ENCODE measurements at places on chromosomes 13 and 19. TPM values are rescaled to one million over a fixed set of nuclear protein-coding genes. Genes with fewer than 3 reads are reported as not detected.

The C19orf73 gene
- 0.74 TPM for polyA plus RNA-seq

The ZNF570 gene
- 9.8 TPM for polyA plus RNA-seq

DNA sequence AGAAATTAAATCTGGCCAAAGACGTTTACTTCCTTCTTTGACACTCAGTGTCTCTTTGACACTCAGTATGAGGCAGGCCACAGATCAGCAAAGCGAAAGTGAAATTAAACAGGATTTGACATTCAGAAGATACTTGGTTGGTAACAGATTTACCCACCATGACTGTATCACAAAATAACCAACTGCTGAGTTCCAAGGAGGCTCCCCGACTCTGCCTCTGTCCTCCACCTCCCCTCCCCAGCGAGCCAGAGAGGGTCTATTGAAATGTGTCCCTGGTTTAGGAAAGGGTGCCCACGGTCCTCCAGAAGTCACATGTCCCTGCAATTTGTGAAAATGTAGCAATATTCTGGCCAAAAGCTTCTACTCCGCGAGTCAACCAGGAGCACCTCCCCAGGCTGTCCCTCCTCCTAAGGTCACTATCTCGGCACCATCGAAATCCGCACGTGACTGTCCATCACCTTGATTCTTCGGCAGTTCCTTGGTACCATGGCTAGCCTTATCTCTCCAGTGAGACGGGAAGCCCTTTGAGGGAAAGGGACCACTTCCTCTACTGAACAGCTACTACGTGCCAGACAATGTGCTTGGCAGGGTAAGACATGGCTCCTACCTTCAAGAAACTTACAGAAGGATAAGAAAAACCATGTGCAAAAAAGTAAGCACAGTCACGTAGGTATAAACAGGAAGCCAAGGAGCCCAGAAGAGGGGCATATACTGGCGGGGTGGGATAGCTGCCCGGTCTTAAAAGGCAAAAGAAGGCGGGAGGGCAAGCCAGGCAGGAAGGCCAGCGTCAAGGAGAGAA lies 1.5 kb downstream of the N4BP2L1 start:
- DNase-seq, result no peak

The KLF1 gene
- 0.44 TPM for polyA plus RNA-seq

The ZNF431 gene
- polyA plus RNA-seq, result 16.3 TPM

- no peak for DNase-seq
Measured at GRCh38 chr19:49196527-49197240, 39.1 kb downstream of the TRPM4 start.

- DNase-seq, result no peak
Measured at GRCh38 chr13:27822258-27822872, 30.1 kb downstream of the GSX1 start.

The SMIM44 gene
- not detected for polyA plus RNA-seq

The UNC13A gene
- polyA plus RNA-seq, result 0.28 TPM

The GRIN3B gene
- 0.37 TPM for polyA plus RNA-seq

The POU4F1 gene
- polyA plus RNA-seq, result 0.03 TPM

DNA sequence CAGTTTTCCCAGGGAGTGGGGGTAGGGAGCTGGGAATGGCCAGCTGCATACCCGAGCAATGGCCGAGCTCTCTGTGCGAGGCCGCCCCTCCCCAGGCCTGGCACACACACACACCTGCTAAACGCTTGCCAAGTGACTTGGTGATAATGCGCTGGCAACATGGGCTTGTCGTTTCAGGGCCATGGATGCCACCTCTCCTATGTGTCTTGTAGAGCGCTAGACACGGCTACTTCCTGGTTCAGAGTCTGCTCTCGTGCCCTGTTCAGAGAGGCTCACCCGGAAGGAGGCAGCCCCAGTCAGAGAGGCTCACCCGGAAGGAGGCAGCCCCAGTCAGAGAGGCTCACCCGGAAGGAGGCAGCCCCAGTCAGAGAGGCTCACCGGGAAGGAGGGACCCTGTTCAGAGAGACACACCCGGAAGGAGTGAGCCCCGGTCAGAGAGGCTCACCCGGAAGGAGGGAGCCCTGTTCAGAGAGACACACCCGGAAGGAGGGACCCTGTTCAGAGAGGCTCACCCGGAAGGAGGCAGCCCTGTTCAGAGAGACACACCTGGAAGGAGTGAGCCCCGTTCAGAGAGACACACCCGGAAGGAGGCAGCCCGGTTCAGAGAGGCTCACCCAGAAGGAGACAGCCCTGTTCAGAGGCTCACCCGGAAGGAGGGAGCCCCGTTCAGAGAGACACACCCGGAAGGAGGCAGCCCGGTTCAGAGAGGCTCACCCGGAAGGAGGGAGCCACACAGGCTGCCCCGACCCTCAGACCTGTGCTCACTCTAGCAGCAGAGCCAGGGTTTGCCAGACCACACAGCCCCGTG lies 4.2 kb downstream of the ADPRHL1 start:
- no peak for DNase-seq

The NFIC gene
- 20.4 TPM for polyA plus RNA-seq

The HIPK4 gene
- 0.04 TPM for polyA plus RNA-seq

DNA sequence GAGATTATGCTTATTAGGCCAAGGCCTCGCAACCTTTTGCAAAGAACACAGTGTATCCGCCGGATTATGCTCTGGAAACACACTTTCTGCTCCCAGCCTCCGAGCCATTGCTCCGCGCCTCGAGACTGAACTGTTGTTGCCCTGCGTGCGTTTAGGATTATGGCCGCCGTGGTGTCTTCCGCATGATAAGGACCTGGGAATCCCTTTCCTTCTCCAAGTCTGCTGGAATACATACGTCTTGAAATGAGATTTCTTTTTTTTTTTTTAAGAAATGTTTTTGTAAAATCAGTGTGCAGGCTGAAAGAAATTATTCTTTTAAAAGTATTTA lies 89.8 kb upstream of the SOX1 start:
- DNase-seq, result no peak

The BCAM gene
- 434 TPM for polyA plus RNA-seq

The ZNF765 gene
- 11.9 TPM for polyA plus RNA-seq

- no peak for DNase-seq
Measured at GRCh38 chr13:25971459-25972145, 80.2 kb downstream of the SHISA2 start.

The WTIP gene
- 34.2 TPM for polyA plus RNA-seq

The CCNA1 gene
- 0.79 TPM for polyA plus RNA-seq

The KLK14 gene
- polyA plus RNA-seq, result 0.14 TPM

The C19orf67 gene
- polyA plus RNA-seq, result not detected

The EBI3 gene
- polyA plus RNA-seq, result 0.40 TPM

GRCh38 chr13:33827139-33827538 lies 9.2 kb downstream of the RFC3 start:
- DNase-seq, result no peak

GRCh38 chr19:40921005-40921897 lies 39.2 kb upstream of the CYP2A7 start:
- no peak for DNase-seq

DNA sequence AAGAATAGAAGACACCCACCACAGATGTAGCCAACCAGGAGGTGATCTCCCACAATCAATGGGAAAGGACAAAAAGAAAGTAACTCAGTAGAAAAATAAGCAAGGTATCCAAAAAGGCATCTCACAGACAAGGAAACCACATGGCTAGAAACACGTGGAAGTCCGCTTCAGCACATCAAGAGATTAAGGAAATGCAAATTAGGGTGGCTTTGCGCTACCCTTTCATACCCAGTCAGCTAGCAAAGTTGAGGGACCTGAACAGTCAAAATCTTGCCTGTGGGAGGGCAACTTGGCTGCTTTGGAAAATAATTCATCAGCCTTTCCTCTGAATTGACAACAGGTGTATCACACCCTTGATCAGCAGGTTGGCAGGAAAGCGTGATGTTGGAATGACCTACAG lies 11.6 kb upstream of the UQCR11 start:
- DNase-seq, result no peak

The DLEU7 gene
- 1.2 TPM for polyA plus RNA-seq

- no peak for DNase-seq
Measured at GRCh38 chr19:47653856-47654255, 44.9 kb downstream of the BICRA start.

The TEKTIP1 gene
- polyA plus RNA-seq, result 5.0 TPM

The FGF21 gene
- polyA plus RNA-seq, result not detected

DNA sequence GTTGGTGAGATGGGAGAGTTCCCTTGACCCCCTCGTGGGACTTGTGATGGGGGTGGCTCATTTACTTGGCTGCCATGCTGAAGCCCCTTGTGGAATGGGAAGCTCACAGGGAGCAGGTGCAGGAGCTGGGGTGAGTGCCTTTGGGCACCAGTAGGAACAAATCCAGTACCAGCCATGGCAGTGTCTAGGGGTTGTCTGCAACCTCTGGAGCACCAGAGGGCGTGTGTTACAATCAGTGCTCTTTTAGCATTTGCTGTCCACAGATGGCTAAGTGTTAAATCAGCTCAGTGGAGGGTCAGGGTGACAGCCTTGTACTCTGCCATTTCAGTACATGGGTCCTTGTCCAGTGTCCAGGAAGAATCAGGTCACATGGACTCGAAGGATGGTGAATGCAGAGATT lies 75.6 kb downstream of the ATP8A2 start:
- no peak for DNase-seq

GRCh38 chr13:95368998-95369397 lies 67.7 kb upstream of the ABCC4 start:
- DNase-seq, result no peak

The ATP5F1D gene
- polyA plus RNA-seq, result 89.4 TPM
